Activated CD8-positive, alpha-beta memory T cell treated with anti-CD3 and anti-CD28 coated beads, Interleukin-2, amount 10 ng/mL, durations not matched to agents 7 days and 5 days (primary cell): ENCODE measurements at places on chromosomes 3 and 15. TPM values are rescaled to one million over a fixed set of nuclear protein-coding genes. Genes with fewer than 3 reads are reported as not detected.
A peak's percentile ranks its signal among the peaks of the same experiment; 100 is the strongest.

- no peak for DNase-seq
- no peaks in the 10 kb centered on the region for H3K27me3 ChIP-seq
- H3K4me3 ChIP-seq, result no peak overlapping the region
- no peaks in the 10 kb centered on the region for H3K4me1 ChIP-seq
- no peak overlapping the region for H3K27ac ChIP-seq
Observed at GRCh38 chr15:41842229-41842628, 3.6 kb downstream of the PLA2G4B start.

DNA sequence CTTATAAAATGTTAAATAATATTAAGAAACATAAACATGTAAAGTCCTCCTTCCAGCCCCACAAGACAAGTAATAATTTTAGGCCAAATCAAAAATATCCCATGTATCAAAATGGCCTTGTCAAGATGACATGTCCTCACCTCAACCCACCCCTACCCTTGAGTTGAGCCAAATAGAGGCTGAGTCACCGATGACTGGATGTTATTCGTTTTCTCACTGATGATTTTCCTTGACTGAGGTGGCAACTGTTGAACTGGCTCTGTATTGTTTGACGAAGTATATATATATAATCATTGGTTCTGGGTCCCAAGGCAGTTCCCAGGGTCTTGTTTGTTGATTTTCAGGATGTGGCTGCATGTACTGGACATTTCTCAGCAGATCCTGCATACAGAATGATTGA is 75.3 kb downstream of the TMEM108 start:
- no peak overlapping the region for H3K27ac ChIP-seq
- no peak overlapping the region for H3K4me3 ChIP-seq
- H3K36me3 ChIP-seq, result no peaks in the 10 kb centered on the region
- H3K4me1 ChIP-seq, result no peaks in the 10 kb centered on the region
- peaks cover 6% of the 10 kb centered on the region for H3K27me3 ChIP-seq

The PEX5L gene
- 0.56 TPM for total RNA-seq

DNA sequence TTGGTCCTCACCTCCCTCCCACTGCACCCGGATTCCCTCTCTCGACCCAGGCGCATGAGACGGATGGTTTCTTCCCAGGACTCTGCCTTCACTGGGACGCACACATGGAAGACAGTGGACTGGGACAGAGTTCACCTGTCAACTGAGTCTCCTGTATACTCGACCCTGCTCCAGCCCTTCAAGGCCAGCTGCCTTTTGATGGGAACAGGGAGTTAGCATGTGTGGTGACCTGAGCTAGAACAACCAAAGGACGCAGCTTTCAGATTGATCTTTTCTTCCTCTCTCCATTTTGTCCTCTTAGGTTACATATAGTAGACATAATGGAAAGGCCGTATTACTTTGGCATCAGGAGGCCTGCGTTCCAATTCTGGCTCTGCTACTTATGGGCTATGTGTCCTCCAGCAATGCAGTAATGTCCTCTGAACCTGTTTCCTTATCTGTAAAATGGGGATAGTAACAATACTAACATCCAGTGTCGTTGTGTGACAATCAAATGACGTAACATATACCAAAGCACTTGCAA is 94.1 kb downstream of the PEX5L start:
- peaks cover 67% of the 10 kb centered on the region for H3K27me3 ChIP-seq
- no peak for DNase-seq
- no peaks in the 10 kb centered on the region for H3K36me3 ChIP-seq
- H3K4me1 ChIP-seq, result peaks cover 3% of the 10 kb centered on the region
- peak overlapping the region; percentile 35 for H3K4me3 ChIP-seq
- no peak overlapping the region for H3K27ac ChIP-seq

The PRRT3 gene
- total RNA-seq, result 6.4 TPM

DNA sequence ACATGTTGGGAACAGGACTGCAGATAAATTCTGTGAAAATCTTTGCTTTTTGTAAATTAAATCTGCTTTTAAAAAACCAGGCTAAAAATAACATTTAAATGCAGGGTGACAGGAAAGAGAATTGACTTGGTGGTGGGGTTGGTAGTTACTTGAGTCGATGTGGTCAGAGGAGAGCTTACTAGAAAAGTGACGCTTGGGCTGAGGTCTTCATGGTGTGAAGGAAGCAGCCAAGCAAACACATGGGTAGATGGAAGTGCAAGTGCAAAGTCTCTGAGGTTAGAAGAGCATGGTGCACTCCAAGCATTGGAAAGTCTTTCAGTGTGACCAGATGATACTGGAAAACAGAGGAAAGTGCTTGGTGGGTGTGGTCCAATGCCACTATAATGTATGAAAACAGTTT is 86.4 kb upstream of the THBS1 start:
- peaks cover 45% of the 10 kb centered on the region for H3K4me1 ChIP-seq
- no peaks in the 10 kb centered on the region for H3K36me3 ChIP-seq
- DNase-seq, result peak; percentile 63
- H3K4me3 ChIP-seq, result no peak overlapping the region

DNA sequence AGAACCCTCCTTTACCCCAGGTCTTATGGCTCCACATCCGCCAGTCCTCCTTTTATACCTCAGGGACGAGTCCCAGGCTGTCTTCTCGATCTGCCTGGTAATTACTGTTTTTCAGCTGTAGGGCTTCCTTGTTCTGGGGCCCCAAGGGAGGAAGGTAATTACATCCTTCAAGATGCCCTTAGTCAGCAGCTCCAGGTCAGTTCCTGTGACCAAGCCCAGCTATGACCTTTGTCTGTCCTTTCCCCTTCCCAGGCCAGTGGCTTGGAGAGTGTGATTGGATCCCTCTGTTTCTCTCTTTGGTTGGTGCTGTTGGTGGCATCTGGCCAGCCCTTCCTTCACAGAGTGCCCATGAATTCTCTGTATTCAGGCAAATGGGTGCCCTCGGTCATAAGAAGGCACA is 92.6 kb downstream of the AAGAB start:
- H3K36me3 ChIP-seq, result peaks cover 24% of the 10 kb centered on the region
- H3K4me1 ChIP-seq, result peaks cover 18% of the 10 kb centered on the region
- no peaks in the 10 kb centered on the region for H3K27me3 ChIP-seq
- H3K27ac ChIP-seq, result no peak overlapping the region

GRCh38 chr15:61798631-61799030 is 261.6 kb downstream of the VPS13C start:
- H3K4me1 ChIP-seq, result no peaks in the 10 kb centered on the region
- H3K36me3 ChIP-seq, result no peaks in the 10 kb centered on the region
- peaks cover 23% of the 10 kb centered on the region for H3K27me3 ChIP-seq
- DNase-seq, result no peak

- peak within 1 kb of the TSS; percentile 95 for H3K4me3 ChIP-seq
- H3K27ac ChIP-seq, result peak within 1 kb of the TSS; percentile 93
- peaks cover 17% of the 10 kb centered on the region for H3K4me1 ChIP-seq
- DNase-seq, result peak; percentile 90
- H3K27me3 ChIP-seq, result no peaks in the 10 kb centered on the region
- H3K36me3 ChIP-seq, result peaks cover 28% of the 10 kb centered on the region
Observed at GRCh38 chr3:158672215-158673176, at the start of gene LXN. TSS of gene LXN (minus strand) at chr3:158672648. CDS start at chr3:158672478, 170 bp downstream.
